Neural crest cell (in vitro differentiated cells): ENCODE measurements at places on chromosomes 2 and 18. TPM values are rescaled to one million over a fixed set of nuclear protein-coding genes. Genes with fewer than 3 reads are reported as not detected.

- no peak for DNase-seq
- H3K4me1 ChIP-seq, result peaks cover 21% of the 10 kb centered on the region
- H3K27me3 ChIP-seq, result no peaks in the 10 kb centered on the region
- H3K4me3 ChIP-seq, result no peak overlapping the region
- no peaks in the 10 kb centered on the region for H3K36me3 ChIP-seq
Measured at GRCh38 chr2:225113371-225114015, 71.2 kb upstream of the DOCK10 start.

DNA sequence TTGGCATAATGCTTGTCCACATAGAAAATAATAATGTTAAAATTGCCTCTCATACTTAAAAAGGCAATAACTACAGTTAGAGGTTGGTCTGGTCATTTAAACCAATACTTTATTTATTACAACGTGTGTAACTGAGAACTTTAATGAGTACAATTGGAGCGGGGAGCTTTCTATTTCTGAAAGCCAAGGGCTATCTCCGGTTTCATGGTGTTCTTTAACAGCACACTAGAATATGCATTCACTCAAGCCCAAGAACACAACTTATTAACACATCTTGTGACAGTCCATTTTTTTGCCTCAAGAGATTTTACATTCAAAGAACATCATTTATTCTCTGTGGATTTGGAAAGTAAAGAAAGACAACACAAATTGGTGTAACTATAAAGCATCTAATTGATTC lies 131.8 kb downstream of the KCNH7 start:
- no peak overlapping the region for H3K27ac ChIP-seq
- H3K36me3 ChIP-seq, result no peaks in the 10 kb centered on the region
- H3K4me1 ChIP-seq, result peaks cover 16% of the 10 kb centered on the region
- H3K27me3 ChIP-seq, result no peaks in the 10 kb centered on the region

GRCh38 chr2:219864154-219864553 lies 236.7 kb downstream of the SLC4A3 start:
- H3K27ac ChIP-seq, result peak overlapping the region; percentile 41
- no peak for DNase-seq
- no peak overlapping the region for H3K4me3 ChIP-seq

- no peak for DNase-seq
- H3K4me3 ChIP-seq, result no peak overlapping the region
- no peaks in the 10 kb centered on the region for H3K27me3 ChIP-seq
- no peak overlapping the region for H3K27ac ChIP-seq
- no peaks in the 10 kb centered on the region for H3K36me3 ChIP-seq
- H3K4me1 ChIP-seq, result no peaks in the 10 kb centered on the region
Measured at GRCh38 chr2:180647221-180647620, 333.2 kb upstream of the UBE2E3 start.

DNA sequence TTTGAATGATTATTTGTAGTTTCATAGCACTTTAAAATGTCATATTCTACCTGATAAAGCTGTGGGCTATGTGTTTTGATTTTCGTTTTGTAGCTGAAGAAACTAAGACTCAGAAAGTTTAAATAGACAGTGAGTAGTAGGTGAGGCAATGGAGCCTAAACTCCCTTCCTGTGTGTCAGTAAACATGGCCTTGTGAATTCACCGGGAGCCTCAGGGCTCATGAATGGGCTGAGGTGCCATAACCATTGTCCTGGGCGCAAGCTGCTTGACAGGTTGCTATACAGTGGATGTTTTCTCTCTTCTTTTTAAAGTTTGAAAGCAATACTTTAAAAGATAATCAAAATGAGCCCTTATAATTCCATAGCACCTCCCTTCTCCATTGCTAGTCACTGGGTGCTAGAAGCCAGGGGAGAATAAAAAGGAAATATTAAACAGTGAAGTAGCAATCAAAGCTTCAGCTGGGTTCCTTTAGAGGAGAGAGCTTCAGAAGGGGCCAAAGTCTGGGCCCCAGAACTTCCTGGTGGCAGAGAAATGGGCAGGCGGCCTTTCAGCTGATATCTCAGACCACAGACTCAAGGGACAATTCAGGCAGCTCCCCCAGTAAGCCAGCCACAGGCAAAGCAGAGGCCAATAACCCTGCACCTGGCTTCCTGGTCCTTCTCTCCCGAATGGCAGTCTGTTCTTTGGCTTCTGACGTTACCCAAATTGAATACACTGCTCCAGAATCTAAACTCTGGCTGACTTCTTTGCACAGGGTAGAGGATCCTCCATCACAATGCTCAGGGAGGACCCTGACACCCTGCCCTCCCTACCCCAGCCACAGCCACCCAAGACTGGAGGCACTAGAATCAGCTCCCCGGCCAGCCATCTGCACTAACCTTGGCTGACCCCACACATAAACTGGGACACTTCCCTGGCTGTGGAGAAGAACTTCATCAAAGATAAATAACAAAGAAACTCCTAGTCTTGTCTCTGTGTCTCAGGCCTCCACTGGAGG lies 51.8 kb upstream of the NPAS2 start:
- peaks cover 3% of the 10 kb centered on the region for H3K27me3 ChIP-seq
- H3K4me1 ChIP-seq, result no peaks in the 10 kb centered on the region
- no peak overlapping the region for H3K4me3 ChIP-seq

ATP8B1 gene
- total RNA-seq, result 0.05 and 0.09 TPM in 2 replicates

- DNase-seq, result no peak
- no peak overlapping the region for H3K27ac ChIP-seq
Measured at GRCh38 chr18:44765456-44765855, 84.8 kb downstream of the SETBP1 start.

GRCh38 chr2:201347138-201347537 lies 10.0 kb downstream of the FLACC1 start:
- no peak for DNase-seq
- peaks cover 21% of the 10 kb centered on the region for H3K4me1 ChIP-seq
- no peaks in the 10 kb centered on the region for H3K27me3 ChIP-seq
- H3K36me3 ChIP-seq, result no peaks in the 10 kb centered on the region
- no peak overlapping the region for H3K4me3 ChIP-seq
- no peak overlapping the region for H3K27ac ChIP-seq
